ENCODE measurements at places on chromosomes 12 and 14.

DNA sequence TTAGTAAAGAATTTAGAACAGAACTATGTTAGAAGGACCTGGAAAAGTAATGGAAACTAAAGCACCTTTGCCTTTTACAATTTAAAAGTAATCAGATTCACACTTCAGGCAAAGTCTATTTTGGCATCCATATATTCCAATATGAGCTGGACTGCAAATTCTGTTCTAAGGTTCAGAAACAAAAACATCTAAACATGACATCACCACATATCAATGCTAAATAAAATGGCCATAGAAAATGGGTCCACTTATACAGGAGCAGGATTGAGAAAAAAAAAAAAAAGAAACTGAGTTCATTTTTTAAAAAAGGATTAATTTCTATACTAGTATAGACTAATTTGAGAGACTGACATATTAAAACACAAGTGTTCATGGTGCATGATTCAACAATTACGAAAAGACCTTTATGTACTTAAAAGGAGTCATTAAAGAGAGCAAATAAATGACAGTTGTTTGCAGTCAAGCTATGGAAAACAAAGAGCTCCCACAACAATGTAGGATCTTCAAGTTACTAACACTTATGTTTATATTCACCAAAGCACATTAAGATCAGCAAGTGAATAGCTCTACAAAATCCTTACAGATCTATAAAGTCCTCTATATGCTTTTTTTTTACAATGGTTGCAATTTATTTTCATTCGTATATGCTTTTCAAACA lies 45.7 kb downstream of the DICER1 start:
- DNase-seq: no peak

GRCh38 chr12:23703051-23703450 lies 246.4 kb downstream of the SOX5 start:
- DNase-seq: no peak

DNA sequence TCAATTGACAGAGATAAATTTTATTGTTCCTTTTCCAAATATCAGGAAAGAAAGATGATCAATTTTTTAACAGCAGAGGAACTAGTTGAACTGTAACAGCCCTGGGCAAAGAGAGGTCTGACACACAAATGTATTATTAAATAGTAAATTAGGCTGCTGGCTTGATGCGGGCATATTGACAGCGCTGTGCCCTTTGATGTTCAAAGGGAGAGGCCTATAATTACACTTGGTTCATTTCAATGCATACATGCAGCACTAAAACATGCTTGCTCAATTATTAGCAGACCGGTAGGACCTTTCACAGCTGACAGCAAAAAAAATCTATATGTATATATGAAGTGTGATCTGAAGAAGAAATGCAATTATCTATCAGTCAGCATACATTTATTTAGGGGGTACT lies 219.8 kb downstream of the SLC2A13 start:
- DNase-seq: no peak

DNA sequence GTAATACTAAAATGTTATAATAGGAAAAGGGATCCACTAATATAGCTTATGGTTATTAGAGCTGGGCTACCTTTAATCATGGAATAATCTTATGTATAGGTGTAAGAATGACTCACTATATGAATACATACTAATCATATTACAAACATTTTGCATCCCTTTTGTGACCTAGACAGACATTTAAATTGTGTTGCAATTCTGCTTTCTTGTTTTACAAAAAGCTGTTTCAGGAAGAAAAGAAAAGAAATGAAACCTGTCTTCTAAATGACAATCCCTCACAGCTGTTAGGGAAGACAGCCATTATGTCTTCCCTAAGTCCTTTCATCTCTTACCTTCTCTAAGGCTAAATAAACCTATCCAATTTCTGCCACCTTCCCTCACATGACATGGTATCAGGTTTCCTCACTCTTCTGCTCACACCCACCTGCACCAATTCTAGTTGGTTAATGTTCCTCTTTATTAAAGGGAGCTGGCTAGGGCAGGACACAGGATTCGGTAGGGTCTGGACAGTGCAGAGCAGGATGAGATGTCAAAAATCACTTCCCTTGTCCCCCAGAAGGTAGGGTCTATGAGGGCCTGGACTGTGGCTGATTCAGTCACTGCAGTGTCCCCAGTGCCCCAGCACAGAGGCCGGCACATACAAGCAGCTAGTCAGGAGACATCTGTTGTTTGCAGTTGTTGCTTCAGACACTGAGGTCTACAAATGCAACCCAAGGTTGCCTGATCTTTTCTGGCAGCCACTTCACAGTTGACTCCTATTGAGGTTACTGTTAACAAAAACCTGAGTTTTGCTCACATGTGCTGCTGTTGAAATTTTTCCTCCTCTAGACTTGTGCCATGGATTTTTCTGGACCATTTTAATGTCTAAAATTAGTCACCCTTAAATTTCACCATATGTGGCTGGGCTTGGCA lies 3.7 kb downstream of the DHRS7 start:
- no peak for DNase-seq

DNA sequence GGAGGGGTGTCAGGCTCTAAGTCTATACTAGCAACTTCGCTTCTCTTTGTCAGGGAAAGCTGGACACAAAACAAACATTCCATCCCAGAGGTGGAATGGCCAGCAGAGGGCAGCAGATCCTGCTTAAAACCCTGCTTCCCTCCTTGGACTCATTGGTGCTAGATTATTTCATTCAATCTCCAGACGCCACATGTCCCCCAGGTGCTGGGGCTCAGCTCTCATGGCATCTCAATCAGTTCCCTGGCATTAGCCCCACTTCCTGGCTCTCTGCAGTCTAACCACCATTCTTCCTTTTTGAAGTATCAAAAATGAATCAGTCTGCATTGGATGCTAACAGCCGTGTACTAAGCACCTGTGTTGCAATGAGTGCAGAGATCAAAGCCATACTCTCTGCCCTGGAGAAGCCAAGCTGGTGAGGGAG lies 8.1 kb upstream of the PPP1R1A start:
- peak; percentile 39 for DNase-seq

DNA sequence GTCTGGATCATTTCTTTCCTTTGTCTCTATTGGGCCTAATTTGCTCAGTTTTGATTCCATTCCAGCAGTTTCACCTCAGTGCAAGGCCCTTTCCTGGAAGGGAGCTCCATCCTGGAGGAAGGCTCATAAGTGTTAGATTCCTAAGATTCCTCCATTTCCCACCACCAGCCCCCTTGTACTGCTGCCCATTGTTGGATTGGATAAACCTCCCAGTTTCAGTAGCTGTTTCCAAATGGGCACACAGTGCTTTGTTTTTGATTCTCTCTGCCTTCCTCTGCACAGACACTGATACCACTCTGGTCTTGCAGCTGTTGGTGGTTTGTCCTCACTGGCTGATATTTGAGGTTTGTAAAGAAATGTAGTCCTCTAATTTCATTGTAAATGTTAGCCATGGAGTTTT lies 158.9 kb downstream of the SLC15A5 start:
- no peak for DNase-seq

- DNase-seq: no peak
Observed at GRCh38 chr14:94237046-94237445, 56.0 kb downstream of the SERPINA10 start.

DNA sequence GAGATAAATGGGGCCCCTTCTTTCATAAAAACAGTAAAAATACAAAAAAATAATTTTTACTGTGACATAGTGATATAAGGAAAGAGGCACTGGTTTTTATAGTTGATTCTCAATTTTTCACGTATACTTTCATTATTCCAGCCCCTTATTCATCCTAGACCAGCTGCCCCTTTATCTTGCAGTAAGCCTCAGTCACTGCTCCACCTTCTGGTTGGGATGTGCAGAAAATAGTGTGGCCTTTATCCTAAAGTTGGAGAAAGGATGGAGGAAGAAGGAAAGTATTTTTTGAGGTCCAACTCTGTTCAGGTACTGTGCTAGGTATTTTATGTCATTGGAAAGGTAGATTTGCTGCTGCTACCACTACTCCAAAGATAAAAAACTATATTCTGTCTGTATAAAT lies 172.7 kb downstream of the ANO6 start:
- DNase-seq: no peak
